ENCODE measurements at places on chromosomes 5 and 9.

DNA sequence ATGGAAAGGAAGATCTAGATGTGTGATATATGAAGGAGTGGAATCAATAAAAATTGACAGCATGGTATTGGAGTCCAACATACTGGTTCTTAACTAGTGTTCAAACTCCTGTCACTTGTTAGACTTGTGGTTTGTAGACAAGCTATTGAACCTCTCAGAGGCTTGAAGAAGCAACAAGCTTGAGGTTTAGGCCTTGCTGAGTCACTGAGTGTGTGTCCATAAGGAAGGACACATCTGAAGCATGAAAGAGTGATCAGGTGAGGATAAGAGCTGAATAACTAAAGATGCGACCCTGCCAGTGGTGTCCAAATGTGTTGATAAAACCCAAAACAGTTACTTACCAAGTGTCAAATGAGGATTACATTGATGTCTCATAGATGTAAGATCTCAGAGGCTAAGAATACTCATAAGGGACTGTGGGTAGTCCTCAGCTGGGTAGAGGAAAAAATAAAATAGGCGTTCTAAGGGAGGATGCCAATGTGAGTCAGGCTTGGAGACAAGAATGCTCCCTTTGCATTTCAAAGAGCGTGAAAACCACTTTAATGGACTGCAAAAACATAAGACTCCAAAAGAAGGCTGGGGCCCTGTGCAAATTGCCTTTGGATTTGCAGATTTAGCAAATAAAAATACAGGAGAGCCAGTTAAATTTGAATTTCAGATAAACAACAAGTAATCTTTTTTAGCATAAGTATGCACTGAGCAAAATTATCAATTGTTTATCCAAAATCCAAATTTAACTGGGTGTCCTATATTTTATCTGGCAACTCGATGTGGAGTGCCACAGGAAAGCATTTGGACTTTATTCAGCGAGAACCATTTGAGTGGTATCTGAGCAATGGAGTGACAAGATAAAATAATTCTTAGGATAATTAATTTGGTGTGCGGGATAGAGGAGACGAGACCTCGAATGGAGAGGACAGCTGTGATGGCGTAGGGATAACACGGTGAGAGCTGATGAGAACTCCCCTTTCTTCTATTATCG, 757.3 kb upstream of the WWC1 start:
- DNase-seq = no peak

DNA sequence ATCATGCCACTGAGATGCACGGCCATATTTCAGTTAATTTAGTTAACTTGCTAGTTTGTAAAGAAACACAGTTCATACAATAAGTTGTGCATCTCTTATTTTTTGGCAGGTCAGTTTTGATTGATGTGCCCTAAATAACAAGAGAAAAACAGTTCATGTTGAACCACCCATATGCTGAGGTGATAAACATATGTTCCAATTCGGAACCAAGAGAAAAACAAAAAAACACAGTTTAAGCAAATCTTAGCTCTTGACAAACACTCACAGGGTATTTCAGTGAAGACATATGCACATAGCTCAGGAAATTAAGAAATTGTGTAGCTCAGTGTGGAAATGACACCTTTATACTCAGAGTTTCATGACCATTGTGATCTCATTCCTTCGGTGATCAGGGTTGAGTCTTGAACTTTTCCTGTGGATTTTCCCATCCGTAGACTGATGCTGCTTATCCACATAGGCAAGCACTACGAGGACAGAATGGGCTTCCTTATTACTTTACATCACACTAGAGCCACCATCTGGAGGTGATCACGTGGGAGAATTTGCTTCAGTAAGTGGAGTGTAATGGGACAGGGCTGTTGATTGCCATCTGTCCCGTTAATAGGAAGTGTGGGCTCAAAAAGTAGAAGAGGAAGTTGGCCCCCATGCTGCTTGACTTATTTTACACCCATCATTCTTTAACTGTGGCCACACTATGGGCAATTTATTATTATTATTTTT, 773.0 kb downstream of the MTRR start:
- DNase-seq = no peak

DNA sequence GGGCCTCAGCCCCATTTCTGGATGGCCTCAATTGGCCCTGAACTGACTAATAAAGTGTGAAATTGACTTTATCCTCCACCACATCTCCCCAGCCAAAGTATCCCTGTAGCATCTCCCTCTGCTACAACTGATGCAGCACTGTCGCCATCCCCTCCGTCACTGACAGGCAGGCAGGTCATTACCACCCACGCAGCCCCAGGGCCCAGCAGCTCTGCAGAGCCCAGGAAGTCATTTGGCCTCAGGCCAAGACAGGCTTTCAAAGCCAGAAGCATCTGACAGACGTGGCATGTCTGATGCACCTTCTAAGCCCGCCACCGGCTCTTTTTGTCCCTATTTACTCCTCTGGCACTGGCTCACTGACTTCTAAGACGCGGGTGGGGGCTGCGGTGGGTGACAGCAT, 65.3 kb downstream of the ARHGEF37 start:
- no peak for DNase-seq

GRCh38 chr5:78750281-78750680, 101.7 kb upstream of the LHFPL2 start:
- DNase-seq = no peak

- no peak for DNase-seq
Measured at GRCh38 chr5:118789366-118789765, 199.0 kb downstream of the DTWD2 start.

Data from stimulated activated CD8-positive, alpha-beta memory T cell treated with anti-CD3 and anti-CD28 coated beads, Interleukin-15, amount 100 ng/mL, for 1 hour (primary cell).